H4 (cell line): ENCODE measurements at places on chromosomes 7 and 10. TPM values are rescaled to one million over a fixed set of nuclear protein-coding genes. Genes with fewer than 3 reads are reported as not detected.

DNA sequence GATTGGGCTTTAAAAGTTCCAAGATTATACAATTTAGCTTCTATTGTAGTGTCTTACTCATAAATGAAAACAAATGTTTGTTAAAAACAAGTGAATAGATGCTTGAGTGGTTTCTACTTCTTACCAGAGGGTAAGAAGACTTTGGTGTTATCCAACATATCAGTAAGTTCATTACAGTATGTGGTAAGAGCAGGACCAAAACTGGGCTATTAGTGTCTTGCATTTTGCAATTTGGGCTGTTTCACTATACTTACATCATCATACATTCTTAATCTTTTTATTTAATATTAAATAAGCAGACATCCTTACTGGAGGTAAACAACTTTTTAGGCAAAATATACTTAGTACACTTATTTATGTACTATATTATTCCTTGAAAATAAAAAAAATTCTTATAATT is 248.4 kb upstream of the HGF start:
- no peak for DNase-seq

- DNase-seq = no peak
Observed at GRCh38 chr10:64115908-64116643, 594.9 kb downstream of the REEP3 start.

DNA sequence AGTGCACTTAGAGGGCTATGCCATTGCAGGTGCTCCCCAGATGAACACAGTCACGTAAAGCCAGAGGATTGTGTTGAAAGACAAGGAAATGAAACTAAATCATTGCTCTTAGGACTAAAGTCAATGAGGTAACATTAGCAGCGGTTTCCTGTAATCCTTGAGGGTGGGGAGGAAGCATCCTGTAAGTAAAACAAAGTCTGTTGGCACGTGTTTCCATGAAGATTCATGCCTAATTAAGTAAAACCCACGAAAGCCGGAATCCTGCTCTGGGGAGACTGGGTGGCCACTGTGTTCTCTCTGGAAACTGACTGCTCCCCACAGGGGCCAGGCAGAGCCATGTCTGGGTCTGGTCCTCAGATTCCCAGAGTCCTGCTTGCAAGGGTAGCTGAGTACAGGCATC is 18.3 kb downstream of the STEAP1B start:
- peak; percentile 78 for DNase-seq

Gene DPYSL4
- total RNA-seq = 18.0 and 19.6 TPM in 2 replicates

DNA sequence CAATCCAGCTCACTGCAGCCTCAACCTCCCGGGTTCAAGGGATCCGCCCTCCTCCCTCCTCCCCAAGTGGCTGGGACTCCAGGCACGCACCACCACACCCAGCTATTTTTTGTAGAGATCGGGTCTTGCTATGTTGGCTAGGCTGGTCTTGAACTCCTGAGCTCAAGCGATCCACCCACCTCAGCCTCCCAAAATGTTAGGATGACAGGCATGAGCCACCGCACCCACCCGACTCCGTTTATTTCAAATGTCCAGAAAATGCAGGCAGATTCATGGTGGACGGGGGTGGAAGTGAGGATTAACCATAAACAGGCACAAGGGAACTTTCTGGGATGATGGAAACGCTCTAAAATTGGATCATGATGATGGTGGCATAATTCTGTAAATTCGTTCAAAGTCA is 84.5 kb upstream of the DNAAF5 start:
- no peak for DNase-seq

Gene CHAT
- total RNA-seq = not detected in 2 replicates

GRCh38 chr7:117581424-117581823 is 101.6 kb downstream of the CFTR start:
- no peak for DNase-seq

DNA sequence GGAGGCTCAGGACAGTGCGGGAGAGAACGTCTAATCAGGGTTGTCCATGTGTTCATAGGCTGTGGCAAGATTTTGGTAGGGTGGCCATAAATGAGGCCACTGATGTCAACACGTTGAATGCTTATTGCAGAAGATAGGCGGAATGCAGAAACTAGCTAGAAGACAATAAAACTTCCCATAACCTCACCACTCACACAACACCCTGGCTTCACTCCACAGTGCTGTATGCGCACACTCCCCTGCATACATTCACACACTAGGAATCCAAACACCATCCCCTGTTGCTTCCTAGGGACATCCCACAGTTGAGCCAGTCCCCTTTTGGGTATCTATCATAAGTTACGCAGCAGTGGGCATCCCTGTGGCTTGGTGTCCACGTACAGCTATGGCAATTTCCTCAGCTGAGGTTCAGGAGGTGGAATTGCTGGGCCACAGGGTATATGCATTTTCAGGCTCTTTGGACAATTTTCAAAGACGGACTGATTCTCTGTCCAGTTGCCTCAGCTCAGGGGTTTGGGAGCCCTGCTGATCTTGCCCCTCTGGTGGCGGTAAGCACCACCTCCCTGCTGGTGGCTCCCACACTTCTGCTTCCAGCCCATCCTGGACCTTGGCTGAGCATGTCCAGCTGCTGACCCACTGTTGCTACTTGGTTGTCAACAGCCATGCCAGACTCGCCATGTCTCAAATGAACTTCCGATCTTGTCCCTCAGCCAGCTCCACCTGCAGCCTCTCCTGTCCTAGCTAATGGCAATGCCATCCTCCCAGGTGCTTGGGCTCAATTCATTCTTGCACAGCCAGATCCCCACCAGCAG is 36.4 kb downstream of the CDH23 start:
- DNase-seq = no peak

Gene TMEM213
- not detected in 2 replicates for total RNA-seq

Gene FAM237B
- total RNA-seq = not detected in 2 replicates

DNA sequence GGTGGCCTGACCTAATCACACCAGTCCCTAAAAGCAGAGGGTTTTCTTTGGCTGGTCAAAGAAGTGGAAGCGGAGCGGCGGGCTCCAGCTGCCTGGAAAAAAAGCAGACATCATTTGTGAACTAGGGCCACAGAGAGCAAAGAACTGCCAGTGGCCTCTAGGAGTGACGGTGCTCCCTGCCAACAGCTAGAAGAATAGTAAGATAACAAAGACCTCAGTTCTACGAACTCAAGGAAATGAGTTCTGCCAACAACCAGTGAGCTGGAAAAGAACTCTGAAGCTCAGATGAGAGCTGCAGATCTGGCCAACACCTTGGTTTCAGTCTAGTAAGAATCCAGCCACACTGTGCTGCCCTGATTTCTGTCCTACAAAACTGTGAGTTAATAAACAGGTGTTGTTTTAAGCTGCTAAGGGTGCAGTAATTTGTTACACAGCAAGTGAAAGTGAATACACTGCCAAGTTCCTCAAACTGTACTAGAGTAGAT is 178.0 kb downstream of the SRPK2 start:
- no peak for DNase-seq

DNA sequence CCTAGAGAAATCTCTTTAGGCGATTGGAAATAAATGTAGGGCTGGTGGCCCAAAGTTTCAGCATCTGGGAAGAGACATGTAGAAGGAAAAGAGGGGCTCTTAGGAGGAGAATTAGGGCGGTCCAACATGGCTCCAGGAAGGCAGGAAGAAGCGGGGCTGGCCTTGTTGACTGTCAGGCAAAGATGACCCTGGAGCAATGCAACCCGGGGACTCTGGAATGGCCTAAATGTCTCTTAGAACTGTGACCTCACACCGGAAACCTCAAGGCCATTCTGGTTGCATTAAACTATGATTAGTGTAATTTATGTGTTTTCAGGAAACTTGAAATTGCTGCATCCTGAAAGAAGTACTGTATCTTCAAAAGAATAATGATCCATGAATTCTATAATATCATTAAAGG is 66.8 kb downstream of the NRP1 start:
- no peak for DNase-seq

Gene MCM10
- 15.1 and 17.7 TPM in 2 replicates for total RNA-seq

Gene CLCN1
- total RNA-seq = not detected in 2 replicates

GRCh38 chr10:99235658-99236626 is at the start of gene HPSE2:
TSS of gene HPSE2 (minus strand) at chr10:99235852.
- DNase-seq = no peak

GRCh38 chr10:15310776-15311568 is 60.1 kb downstream of the FAM171A1 start:
- no peak for DNase-seq

- DNase-seq = no peak
Observed at GRCh38 chr7:100154651-100155491, 3.7 kb downstream of the TRAPPC14 start.

DNA sequence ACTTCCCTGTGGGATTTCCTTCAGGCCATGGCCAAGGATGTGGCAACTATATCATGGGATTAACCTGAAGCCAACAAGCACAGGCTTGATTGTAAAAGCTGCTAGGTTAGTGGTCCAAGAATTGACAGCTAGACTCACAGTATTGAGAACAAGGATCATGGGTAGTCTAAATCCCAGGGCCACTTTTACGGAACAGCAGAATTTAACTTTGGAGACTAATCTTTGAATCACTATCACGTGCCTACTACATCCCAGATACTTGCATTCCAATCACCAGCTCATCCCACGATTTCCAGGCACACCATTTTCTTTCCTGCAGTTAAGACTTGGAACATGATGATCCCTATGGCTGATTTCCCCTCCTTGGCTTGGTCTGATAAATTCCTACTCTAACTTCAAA is 65.6 kb upstream of the ADO start:
- no peak for DNase-seq

Gene ZSCAN21
- total RNA-seq = 11.7 and 17.4 TPM in 2 replicates

DNA sequence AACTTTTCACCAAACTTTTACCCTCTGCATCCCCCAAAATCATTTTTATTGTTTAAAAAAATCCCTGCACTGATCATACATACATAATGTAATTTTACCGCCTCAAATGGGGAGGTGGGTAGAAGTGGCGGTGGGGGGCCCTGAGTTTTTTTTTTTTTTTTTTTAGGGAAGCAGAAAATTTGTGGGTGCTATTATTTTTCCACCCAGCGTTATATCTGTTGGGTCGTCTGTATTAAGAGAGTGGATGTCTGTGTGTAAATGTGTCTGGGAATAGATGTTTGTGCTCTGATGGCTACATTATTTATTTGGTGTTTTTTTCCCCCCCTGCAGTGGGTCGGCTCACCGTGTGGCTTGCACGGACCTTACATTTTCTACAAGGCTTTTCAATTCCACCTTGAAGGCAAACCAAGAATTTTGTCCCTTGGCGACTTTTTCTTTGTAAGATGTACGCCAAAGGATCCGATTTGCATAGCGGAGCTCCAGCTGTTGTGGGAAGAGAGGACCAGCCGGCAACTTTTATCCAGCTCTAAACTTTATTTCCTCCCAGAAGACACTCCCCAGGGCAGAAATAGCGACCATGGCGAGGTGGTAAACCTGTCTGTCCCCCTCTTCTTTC is 438 bp downstream of the ARID5B start:
- peak; percentile 6 for DNase-seq

GRCh38 chr7:73466112-73466511 is 32.5 kb downstream of the FZD9 start:
- DNase-seq = no peak

- no peak for DNase-seq
Observed at GRCh38 chr10:44416021-44416771, 31.3 kb upstream of the CXCL12 start.

DNA sequence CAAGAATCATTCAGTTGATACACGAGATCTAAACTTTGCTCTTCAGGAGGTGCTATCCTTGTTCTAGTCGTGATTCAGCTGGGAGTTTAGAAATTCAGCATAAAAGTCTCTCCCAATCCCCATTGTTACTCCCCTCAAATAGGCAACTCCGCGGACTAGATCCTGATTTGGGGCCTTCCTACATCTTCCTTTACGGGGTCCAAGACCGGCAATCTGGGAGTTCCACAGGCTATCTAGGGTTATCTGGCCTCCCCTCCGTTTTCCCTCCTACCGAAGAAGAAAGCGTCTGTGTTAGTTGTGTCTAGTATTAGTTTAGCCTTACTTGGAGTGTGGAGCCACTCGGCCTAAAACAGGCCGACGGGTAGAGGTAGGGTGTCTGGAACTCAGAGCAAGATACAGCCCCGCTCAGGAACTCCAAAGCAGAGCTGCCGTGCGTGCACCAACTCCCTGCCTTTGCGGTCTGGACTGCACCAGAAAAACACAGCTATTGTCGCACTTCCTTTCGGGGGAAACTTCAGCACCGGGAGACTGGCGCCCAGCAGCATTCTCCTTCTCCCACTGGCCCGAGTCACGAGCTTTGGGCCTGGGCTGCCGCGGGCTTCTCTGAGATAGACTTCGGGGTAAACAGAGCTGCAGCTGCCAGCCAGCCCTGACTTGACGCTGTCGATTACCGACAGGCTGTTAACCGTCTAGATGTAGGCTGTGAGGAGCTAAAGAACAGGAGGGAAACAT is 1.5 kb upstream of the DLX5 start:
- DNase-seq = no peak

DNA sequence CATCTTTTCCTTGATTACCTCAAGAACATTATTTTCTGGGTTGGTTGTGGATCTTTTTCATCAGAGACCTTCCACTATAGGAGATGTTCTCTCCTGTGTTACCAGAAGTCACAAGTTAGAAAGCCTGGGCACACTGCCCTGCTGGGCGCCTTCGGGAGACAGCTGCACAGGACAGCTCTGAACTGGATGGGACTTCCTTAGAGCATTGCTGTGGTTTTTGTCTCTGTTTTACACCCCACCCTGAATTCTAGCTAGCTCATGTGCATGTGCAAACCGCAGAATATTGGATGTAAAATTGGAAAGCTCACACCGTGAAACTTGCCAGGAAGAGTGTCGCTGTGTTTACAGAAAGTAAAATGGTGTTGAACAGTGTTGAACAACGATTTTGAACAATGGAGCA is 54.4 kb upstream of the SEC61G start:
- peak; percentile 43 for DNase-seq
